ENCODE measurements at places on chromosomes 6 and 20.

DNA sequence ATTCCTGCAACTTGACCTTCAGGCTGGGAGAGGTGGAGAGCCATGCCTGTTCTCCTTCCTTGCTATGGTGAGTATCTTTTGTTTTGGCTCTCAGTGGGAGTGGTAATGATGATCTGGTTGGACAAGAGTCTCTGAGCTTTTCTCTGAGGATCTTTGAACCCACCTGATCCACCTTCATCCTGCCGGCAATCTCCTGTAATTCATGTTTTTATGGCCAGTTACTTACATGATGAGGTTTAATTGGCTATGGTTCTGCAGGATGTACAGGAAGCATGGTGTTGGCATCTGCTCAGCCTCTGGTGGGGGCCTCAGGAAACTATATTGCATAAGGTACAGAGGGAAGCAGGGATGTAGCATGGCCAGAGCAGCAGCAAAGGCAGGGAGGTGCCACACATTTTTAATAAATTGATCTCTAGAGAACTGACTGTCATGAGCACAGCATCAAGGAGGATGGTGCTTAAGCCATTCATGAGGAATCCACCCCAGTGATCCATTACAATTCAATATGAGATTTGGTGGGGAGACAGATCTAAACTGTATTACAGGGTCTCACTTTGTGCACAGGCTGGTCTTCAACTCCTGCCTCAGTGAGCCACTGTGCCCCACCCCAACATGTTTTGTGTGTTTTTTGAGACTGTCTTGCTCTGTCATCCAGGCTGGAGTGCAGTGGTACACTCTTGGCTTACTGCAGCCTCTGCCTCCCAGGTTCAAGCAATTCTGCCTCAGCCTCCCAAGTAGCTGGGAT, 10.0 kb downstream of the HSPA1B start:
- no peak for DNase-seq

GRCh38 chr20:45819466-45819865, 7.0 kb downstream of the UBE2C start:
- DNase-seq, result no peak

GRCh38 chr6:92589996-92590395, 829.4 kb downstream of the EPHA7 start:
- no peak for DNase-seq

GRCh38 chr6:17093686-17094085, 8.2 kb upstream of the STMND1 start:
- no peak for DNase-seq

DNA sequence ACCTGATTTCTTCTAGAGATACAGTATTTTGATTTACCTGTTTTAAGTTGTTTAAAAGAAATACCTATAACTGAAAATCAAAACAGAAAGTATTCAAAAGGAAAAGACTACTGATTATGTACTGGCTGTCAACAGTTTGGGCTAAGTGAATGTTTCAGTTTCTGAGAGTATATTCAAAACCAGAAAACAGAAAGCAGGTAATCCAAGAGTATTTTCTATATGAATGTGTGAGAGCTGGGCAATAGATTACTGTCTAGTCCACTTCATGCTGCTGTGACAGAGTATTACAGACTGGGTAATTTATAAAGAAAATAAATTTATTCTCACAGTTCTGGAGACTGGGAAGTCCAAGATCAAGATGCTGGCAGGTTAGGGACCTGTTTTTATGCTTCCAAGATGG, 261.0 kb downstream of the ARHGAP18 start:
- DNase-seq, result no peak

Data from activated T-cell treated with anti-CD3 and anti-CD28 coated beads, Interleukin-2, amount 50 U/mL, for 72 hours (primary cell).